Naive B cell (primary cell): ENCODE measurements at places on chromosomes 7 and 10.
A peak's percentile ranks its signal among the peaks of the same experiment; 100 is the strongest.

- DNase-seq, result no peak
These were observed 90.2 kb downstream of the TACC2 start for GRCh38 chr10:122078965-122079795.

- no peak for DNase-seq
These were observed 156.4 kb downstream of the PRPF18 start for GRCh38 chr10:13743101-13743693.

GRCh38 chr10:67767244-67767643, 70.7 kb downstream of the DNAJC12 start:
- DNase-seq, result no peak

- no peak for DNase-seq
These were observed 77.0 kb upstream of the SEMA3A start for GRCh38 chr7:84271543-84271942.

GRCh38 chr10:132645630-132646442, 108.2 kb downstream of the INPP5A start:
- no peak for DNase-seq

GRCh38 chr10:14524691-14525324, 194.1 kb upstream of the FRMD4A start:
- no peak for DNase-seq

DNA sequence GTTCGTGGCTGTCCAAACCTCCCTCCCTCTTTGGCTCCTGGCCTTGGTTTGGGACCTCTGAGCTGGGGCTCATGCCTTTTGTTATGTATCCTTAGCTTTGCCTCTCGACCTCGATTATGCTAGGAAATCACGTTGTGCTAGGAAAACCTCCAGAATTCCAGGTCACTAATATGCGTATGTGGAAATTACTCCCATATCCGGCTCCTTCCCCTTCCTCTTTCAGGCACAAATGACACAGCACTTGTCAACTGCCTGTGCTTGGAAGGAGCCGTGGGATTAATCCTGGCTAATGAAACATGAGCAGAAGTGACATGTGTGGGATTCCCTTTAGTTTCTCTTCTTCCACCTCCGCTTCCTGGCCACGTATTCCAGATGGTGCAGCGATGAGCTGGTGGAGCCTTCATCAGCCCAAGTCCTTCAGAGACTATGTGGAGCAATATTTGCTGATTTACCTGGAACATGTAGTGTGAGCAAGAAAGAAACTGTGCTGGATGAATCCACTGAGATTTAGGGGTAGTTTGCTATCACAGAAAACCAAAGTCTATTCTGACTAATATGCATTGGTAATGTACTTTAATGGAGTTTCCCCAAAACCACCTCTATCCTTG, 149.2 kb downstream of the REEP3 start:
- DNase-seq, result no peak

GRCh38 chr7:158863611-158864506, 7.5 kb downstream of the DYNC2I1 start:
- peak; percentile 25 for DNase-seq

- no peak for DNase-seq
These were observed 164.6 kb upstream of the ZMIZ1 start for GRCh38 chr10:78904196-78904595.

GRCh38 chr10:7205656-7206055, 205.2 kb downstream of the SFMBT2 start:
- no peak for DNase-seq

GRCh38 chr7:68238204-68238805, 1241.7 kb downstream of the TYW1 start:
- no peak for DNase-seq

GRCh38 chr7:86469680-86470295, 173.9 kb upstream of the GRM3 start:
- peak; percentile 6 for DNase-seq

DNA sequence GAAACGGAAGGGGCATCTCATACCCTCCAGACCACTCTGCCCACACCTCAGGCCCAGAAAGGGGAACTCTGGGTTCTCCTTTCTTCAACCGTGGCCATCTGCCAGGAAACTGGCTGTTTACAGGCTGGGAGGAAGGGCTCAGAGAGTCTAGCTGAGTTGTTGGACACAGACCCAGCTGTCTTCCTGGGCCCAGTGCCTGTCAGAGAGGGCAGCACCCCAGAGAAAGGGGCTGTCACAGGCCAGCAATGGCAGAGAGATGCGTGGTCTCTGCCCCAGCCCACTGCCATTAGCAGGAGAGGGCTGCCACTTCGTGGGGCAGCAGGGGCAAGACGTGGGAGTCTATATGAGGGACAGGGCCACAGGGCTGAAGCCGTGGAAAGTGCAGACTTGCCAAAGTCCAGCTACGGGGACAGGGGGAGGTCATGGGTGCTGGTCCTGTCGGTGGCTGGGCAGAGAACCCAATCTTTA, 11.0 kb downstream of the GRID1 start:
- DNase-seq, result no peak

GRCh38 chr7:149085866-149086265, 4.7 kb downstream of the ZNF786 start:
- no peak for DNase-seq

DNA sequence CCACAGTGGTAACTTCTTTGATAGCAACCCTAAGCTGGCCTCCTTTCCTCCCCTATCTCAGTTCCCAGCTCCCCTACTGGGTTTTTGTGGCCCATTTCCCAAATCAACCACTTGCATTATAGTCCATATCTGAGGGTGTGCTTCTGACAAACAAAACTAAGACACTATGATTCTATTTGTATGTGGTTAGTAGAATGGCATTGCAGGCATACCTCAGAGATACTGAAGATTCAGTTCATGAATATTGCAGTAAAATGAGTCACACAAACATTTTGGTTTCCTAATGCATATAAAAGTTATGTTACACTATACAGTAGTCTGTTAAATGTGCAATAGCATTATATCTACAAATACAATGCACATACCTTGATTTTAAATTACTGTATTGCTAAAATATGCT, 15.4 kb upstream of the TMEM243 start:
- DNase-seq, result no peak

GRCh38 chr10:109877546-109877945, 45.8 kb downstream of the XPNPEP1 start:
- DNase-seq, result no peak

DNA sequence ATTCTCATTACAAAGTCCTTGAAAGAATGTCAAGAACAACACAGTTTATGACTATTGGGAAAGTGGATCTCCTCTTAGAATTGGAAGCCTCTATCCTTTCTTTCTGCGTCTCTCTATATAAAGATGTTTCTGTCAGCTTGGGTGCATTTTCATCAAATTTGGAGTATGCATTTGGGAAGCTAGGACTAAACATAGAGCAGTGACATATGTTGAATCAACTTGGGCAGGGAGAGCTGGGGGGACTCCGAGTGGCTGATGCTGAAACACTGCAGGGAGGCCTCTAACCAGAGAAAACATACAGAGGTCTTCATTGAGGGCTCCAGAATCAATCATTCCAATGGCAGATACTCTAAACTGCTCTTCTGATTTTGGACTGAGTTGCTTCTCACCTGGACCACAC, 147.4 kb downstream of the PDE1C start:
- DNase-seq, result no peak
